Effector memory CD8-positive, alpha-beta T cell (primary cell): ENCODE measurements at places on chromosomes 7 and 10.

DNA sequence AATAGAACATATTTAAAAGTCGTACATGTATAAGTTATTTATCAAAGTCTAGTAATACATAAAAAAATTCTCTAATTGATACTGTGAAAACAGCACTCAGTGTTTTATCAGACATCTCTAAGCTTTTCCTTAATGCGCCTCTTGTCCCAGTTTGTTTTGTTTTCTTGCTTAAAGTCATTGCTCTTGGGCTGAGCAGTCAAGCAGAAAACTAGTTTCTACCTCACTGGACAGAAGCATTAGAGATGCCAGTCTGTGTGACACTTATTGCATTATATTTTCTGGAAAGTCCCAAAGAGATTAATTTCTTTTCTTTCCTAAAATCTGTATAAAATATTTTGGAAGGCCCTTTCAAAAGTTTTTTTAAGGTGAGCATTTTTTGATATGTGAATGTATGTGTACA is 236.2 kb downstream of the PCLO start:
- no peak for DNase-seq
- H3K4me1 ChIP-seq = no peaks in the 10 kb centered on the region
- no peaks in the 10 kb centered on the region for H3K27me3 ChIP-seq
- H3K4me3 ChIP-seq = no peak overlapping the region

DNA sequence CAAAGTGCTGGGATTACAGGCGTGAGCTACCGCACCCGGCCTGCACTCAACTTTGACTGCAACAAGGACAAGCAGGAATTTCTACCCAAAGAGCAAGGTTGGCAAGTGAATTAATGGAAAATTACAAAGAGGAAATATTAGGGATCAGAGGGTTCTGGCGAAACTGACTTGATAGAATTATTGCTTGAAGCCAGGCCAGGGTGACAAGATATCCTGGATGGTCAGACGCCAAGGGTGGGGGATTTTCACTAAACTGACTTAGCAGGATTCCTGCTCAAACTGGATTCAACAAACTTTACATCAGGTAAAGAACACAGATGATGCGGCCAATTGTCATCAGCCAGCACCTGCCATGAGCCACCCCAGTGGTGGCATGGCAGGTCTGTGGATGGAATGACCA is 603.6 kb upstream of the MGMT start:
- H3K36me3 ChIP-seq = no peaks in the 10 kb centered on the region
- H3K4me3 ChIP-seq = no peak overlapping the region

DNA sequence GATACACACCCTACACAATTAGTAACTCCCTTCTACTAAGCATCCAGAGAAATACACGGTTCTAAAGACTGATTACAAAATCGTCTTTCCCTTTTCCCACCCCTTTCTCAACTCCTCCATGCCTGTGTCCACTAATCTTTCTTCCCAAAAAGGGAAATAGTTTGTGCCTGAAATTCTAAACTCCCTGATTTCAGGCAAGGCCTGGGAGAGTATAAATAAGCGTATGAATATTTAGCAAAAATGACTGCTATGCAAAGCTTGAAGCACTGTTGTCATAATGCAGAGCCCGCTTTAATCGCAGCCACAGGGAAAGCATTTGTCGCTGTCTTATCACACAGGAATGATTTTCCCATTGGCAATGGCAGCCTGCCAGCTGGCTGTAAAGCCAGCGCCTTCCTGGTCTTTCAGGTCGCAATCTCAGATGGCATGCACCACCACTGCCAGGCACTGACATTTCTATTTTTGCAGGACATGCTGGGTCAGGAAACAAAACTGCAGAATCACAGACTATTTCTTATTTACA is 142.9 kb upstream of the PCGF5 start:
- no peaks in the 10 kb centered on the region for H3K36me3 ChIP-seq
- H3K4me3 ChIP-seq = no peak overlapping the region

- no peak overlapping the region for H3K27ac ChIP-seq
- no peak overlapping the region for H3K4me3 ChIP-seq
- peaks cover 7% of the 10 kb centered on the region for H3K27me3 ChIP-seq
- DNase-seq = no peak
Measured at GRCh38 chr10:111430070-111430469, 353.2 kb downstream of the ADRA2A start.

DNA sequence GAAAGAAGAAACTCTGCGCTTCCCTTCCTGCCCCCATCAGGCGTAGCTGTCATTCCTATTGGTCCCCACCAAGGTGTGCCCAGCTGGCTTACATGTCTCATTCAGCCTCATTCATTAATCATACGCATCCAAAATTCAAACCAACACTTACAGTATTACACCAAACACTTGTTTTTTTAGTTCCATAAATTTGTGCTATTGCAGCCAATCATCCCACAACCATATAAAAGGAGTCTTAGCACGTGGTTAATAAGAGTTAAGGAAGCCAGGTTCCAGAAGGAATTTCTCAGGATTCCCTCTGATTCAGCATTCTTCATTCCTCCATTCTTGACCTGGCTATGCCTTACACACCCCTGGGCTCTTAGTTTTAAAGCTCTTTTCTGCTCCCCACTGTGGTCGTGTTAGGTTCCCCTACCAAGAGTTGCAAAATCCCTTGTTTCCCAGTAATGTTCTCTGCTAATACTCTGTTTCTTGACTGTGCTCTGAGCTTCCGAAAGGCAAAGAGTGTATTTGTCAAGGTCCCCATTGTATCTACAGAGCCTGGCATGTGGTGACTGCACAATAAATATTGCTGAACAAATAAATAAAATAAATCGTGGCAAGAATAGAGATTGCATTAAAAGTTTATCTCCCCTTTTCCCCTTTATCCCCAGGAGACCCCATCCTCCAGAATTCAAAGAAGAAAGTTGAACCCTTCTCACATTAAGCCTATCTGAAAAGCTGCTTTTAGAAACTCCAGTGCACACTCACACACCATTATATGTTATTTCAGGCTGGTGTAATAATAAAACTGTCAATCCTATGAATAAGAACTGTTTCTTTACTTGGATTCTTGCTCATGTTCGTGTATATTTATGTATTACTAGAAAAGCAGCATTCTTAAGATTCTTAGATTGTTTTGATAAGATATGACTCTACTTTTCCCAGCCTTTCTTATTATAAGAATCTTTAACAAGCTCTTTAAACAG is 514.4 kb downstream of the INHBA start:
- no peaks in the 10 kb centered on the region for H3K36me3 ChIP-seq
- no peak for DNase-seq
- no peak overlapping the region for H3K4me3 ChIP-seq
- H3K4me1 ChIP-seq = no peaks in the 10 kb centered on the region

DNA sequence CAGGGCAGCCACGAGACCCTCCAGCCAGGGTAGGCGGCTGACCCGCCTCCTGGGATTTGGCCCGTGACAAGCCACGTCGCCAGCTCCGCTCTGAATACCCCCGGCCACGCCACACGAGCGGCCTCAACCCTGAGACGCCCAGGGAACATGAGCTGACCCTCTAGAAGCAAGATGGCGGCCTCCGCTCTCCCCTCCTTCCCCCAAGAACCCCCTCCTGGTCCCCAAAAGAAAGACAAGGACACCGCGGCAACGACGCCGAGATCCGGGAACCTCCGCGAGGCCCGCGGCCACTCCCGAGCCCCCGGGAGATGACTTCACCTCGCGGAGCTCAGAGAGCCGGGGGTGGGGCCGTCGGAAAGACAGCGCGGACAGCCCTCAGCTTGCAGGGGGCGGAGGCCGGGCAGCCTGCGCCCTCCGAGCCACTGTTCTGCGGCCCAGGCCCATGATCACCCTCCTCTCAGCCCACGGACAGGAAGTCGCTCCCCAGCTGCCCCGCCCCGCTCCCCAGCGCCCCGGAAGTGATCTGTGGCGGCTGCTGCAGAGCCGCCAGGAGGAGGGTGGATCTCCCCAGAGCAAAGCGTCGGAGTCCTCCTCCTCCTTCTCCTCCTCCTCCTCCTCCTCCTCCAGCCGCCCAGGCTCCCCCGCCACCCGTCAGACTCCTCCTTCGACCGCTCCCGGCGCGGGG is at the start of gene RALA:
Gene RALA (plus strand): TSS at position 526 of the 685 bp plus-strand sequence. CDS start 63,096 bp downstream, outside the sequence.
- peak within 1 kb of the TSS; percentile 90 for H3K4me3 ChIP-seq
- H3K36me3 ChIP-seq = peaks cover 4% of the 10 kb centered on the region
- DNase-seq = peak; percentile 84
- H3K4me1 ChIP-seq = peaks cover 41% of the 10 kb centered on the region
- no peaks in the 10 kb centered on the region for H3K27me3 ChIP-seq

DNA sequence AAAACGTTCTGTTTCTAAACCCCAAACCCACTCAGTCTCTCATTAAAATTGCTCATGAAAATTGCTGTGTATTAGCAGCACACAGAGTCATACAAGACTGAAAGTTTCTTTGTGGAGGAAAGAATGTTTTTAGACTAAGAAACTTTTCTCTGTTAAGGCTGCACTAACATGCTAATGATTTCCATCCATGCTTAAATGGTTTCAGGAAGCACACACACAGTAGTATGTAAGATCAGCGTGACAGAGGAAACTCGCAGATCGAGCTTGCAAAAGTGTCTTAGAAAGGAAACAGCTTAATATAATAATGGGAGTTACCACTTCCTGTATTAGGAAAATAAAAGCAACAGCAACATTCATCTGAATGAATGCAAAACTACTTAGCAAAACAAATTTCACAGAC is 112.7 kb downstream of the ICA1 start:
- DNase-seq = no peak
- H3K4me1 ChIP-seq = peaks cover 18% of the 10 kb centered on the region
- no peak overlapping the region for H3K4me3 ChIP-seq
- H3K27me3 ChIP-seq = no peaks in the 10 kb centered on the region
- H3K36me3 ChIP-seq = peaks cover 15% of the 10 kb centered on the region
- H3K27ac ChIP-seq = peak overlapping the region; percentile 44

- peaks cover 66% of the 10 kb centered on the region for H3K4me1 ChIP-seq
- H3K27ac ChIP-seq = no peak overlapping the region
- DNase-seq = no peak
- peaks cover 2% of the 10 kb centered on the region for H3K36me3 ChIP-seq
- H3K27me3 ChIP-seq = no peaks in the 10 kb centered on the region
- H3K4me3 ChIP-seq = peak overlapping the region; percentile 30
Measured at GRCh38 chr7:114972567-114972966, 50.7 kb downstream of the MDFIC start.

GRCh38 chr10:118333871-118334270 is 8.3 kb downstream of the FAM204A start:
- no peaks in the 10 kb centered on the region for H3K27me3 ChIP-seq
- H3K4me1 ChIP-seq = peaks cover 36% of the 10 kb centered on the region
- no peak for DNase-seq
- no peak overlapping the region for H3K4me3 ChIP-seq

DNA sequence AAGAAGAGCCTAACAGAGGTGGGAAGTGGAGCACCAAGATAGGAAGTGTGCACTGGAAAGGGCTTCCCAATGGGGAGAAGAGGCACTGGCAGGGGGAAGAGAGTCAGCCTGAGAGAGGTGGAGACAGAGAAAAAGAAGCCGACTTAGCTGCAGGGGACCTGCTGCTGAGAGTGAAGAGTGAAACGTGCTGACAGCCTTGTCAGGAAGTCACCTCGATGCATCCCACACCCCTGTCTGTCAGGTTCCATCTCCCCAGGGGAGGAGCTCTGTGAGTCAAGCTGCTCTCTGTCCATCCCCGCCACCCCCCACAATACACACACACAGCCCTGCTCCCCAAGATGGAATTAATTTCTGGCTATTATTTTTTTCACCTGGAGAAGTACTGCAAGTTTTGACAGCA is 14.0 kb downstream of the KAZALD1 start:
- H3K4me1 ChIP-seq = no peaks in the 10 kb centered on the region
- H3K27ac ChIP-seq = no peak overlapping the region
- no peak for DNase-seq
- H3K36me3 ChIP-seq = no peaks in the 10 kb centered on the region
- no peak overlapping the region for H3K4me3 ChIP-seq

- peaks cover 3% of the 10 kb centered on the region for H3K36me3 ChIP-seq
- no peak overlapping the region for H3K4me3 ChIP-seq
- no peaks in the 10 kb centered on the region for H3K4me1 ChIP-seq
- no peak overlapping the region for H3K27ac ChIP-seq
- no peak for DNase-seq
- H3K27me3 ChIP-seq = peaks cover 47% of the 10 kb centered on the region
Measured at GRCh38 chr10:11831520-11831951, 8.4 kb downstream of the PROSER2 start.

DNA sequence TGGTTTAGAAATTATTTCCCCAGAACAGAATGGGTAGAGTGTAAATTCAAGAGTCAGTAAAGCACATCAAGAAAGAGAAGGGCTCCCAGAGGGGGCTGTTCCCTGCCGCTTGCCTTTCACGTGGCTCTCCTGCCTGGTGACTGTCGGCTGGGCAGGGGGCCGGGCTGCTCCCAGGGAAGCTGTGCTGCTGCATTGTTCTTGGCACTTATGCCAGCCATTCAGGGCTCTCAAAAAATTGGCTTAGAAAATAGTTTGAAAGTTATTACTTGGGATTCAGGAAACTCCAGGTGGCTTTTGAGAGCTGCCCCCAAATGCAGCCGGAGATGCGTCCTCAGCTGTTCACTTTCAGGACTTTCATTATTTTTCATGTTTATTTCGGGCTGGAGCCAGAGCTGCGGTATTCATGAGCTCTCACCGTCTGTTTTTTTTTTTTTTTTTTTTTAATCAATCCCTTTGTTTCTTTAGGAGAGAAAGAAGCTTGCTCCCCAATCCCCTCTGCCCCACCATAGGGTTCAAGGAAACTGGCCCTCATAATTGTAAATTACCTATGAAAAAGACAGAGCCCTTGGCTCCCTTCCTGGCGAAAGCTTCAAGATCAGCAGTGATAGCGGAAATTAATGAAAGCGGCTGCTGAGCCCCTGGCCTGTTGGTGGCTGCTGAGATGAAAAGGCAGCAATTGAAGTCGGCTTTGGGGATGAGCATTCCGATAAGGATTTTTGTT is 94.1 kb downstream of the SORCS3 start:
- no peak overlapping the region for H3K4me3 ChIP-seq
- no peak for DNase-seq
- H3K27ac ChIP-seq = no peak overlapping the region
- H3K27me3 ChIP-seq = no peaks in the 10 kb centered on the region

GRCh38 chr7:138784692-138785091 is 13.1 kb upstream of the TMEM213 start:
- DNase-seq = no peak
- H3K4me1 ChIP-seq = no peaks in the 10 kb centered on the region
- H3K27me3 ChIP-seq = peaks cover 26% of the 10 kb centered on the region
- no peak overlapping the region for H3K4me3 ChIP-seq
- no peaks in the 10 kb centered on the region for H3K36me3 ChIP-seq
- no peak overlapping the region for H3K27ac ChIP-seq

- H3K4me3 ChIP-seq = no peak overlapping the region
- H3K27me3 ChIP-seq = peaks cover 36% of the 10 kb centered on the region
- no peak overlapping the region for H3K27ac ChIP-seq
- no peaks in the 10 kb centered on the region for H3K36me3 ChIP-seq
- no peak for DNase-seq
- peaks cover 3% of the 10 kb centered on the region for H3K4me1 ChIP-seq
Measured at GRCh38 chr10:118835682-118836326, 81.0 kb upstream of the CACUL1 start.

GRCh38 chr7:15158141-15158810 is 255.7 kb upstream of the DGKB start:
- no peak for DNase-seq
- no peaks in the 10 kb centered on the region for H3K4me1 ChIP-seq
- H3K36me3 ChIP-seq = no peaks in the 10 kb centered on the region
- no peak overlapping the region for H3K27ac ChIP-seq
